ENCODE measurements at places on chromosomes 1 and 21.

DNA sequence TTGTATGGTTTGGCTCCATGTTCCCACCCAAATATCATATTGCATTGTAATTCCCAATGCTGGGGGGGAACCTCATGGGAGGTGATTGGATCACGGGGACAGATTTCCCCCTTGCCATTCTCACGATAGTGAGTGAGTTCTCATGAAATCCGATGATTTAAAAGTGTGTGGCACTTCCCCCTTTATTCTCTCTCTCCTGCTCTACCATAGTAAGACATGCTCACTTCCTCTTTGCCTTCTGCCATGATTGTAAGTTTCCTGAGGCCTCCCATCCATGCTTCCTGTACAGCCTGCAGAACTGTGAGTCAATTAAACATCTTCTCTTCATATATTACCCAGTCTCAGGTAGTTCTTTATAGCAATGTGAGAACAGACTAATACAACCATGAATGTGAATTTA lies 211.6 kb upstream of the NR5A2 start:
- DNase-seq, result no peak

DNA sequence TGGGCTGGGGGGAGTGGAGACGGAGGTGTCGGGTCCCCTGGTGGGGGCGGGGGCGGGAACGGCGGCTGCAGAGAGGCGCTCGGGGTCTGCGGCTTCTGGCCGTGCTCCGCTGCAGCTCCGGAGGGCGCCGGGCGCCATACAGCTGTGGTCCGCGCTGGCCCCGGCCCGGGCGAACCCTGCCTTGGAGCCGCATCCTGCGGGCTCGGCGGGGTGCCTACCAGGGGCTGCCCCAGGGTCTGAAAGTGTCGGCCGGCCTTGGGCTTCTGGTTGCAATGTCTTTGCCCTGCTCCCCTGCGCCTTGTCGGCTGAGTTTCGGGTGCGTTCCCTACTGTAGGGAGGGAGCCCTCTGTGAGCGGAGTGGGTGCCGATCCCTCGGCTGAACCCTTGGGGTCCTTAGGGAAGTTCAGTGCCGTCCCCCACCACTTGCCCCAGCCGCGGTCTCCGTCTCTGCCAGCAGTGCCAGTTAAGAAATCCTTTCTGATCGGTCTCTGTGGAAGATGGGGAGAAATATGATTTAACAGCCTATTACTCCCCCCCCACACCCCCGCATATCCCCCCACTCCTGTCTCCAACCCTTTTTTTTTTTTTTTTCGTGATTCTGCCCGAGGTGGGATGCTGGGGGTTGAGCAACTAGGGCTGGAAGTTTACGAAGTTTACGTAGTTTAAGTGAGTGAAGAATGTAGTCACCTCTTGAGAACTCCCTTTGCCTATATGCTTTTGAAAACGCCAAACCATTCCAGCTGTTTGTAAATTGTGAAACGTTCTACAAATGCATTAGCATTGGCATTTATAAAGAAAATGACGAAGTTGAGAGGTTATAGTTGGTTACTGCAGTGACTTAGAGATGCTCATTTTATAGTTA lies 588 bp downstream of the NEXN start:
- DNase-seq, result peak; percentile 41

- DNase-seq, result no peak
These were observed 88.1 kb upstream of the JAK1 start for GRCh38 chr1:65054481-65054880.

DNA sequence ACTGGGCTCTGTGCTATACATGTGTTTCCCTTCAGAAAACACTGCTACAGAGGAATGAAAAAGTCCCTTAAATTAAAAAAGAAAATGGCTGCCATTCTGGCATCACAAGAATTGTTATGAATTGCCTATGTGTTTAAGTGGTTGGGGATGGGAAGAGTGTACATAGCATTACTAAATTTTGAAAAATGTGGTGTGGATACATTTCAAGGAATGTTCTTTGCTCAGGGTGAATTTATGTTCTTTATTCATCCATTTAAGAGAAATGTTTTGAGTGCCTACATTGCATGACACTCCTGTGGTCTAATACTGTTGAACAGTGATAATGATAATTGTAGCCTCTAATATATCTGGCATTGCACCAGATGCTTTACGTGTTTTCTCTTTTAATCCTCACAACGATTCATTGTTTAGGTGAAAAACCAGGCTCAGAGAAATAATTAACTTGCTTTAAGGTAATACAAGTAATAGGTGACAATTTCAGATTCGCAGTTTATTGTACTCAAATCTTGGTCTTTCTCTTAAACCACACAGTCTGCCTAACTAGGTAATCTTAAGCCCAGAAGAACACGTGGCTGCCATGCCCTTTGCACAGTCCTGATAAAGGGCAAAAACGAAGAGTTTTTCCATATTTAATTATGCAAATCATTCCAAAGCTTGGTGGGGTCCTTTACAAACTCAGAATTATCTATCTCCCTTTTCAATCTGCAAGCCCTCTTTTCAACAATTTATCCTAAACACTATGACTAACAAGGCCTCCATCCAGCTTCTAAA lies 31.5 kb downstream of the DPT start:
- no peak for DNase-seq

GRCh38 chr1:152127673-152128072 lies 12.4 kb upstream of the TCHH start:
- DNase-seq, result no peak

DNA sequence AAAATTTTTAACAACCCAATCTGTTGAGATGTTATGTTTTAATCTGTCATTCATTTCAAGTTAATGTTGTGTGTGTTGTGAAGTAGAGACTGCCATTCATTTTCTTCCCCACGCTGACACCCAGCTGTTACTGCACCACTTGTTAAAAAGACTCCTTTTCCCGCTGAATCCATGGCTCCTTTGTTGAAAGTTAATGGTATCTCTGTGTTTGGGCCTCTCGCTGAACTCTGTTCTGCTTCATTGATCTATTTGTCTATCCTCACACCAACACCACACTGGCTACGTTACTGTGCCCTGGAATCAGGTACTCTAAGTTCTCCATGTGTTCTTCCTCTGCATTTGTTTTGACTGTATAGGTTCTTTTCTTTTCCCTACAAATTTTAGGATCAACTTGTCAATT lies 58.2 kb downstream of the PDE9A start:
- no peak for DNase-seq

GRCh38 chr1:34918977-34919561 lies 10.4 kb downstream of the DLGAP3 start:
- DNase-seq, result peak; percentile 85

- no peak for DNase-seq
These were observed 556 bp upstream of the RYR2 start for GRCh38 chr1:237041461-237041794.

DNA sequence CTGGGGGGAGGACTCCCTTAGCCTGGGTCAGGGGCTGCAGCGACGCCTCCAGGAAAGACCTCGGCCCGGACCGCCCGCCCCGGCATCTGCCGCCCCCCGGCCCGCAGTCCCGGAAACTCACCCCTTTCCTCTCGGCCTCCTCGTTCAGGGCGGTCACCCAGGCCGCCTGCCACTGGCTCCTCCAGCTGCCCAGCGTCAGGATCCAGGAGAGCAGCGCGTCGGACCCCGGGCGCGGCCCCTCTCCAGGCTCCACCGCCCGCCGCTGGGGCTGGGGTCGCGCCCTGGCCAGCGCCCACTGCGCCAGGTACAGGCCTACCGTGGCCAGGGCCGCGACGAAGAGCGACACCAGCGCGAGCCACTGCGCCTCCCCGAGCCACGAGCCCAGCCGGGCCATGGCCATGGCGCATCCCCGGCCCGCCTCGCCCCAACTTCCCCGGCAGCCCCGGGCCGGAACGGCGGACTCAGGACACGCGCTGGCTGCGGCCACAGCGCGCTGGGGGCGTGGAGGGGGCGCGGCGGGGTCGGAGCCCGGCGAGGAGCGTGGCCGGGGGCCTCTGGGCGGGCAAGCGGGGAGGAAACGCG lies 478 bp downstream of the C2CD2 start:
- DNase-seq, result no peak

- peak; percentile 52 for DNase-seq
These were observed 61.0 kb downstream of the WDR4 start for GRCh38 chr21:42818328-42818749.

DNA sequence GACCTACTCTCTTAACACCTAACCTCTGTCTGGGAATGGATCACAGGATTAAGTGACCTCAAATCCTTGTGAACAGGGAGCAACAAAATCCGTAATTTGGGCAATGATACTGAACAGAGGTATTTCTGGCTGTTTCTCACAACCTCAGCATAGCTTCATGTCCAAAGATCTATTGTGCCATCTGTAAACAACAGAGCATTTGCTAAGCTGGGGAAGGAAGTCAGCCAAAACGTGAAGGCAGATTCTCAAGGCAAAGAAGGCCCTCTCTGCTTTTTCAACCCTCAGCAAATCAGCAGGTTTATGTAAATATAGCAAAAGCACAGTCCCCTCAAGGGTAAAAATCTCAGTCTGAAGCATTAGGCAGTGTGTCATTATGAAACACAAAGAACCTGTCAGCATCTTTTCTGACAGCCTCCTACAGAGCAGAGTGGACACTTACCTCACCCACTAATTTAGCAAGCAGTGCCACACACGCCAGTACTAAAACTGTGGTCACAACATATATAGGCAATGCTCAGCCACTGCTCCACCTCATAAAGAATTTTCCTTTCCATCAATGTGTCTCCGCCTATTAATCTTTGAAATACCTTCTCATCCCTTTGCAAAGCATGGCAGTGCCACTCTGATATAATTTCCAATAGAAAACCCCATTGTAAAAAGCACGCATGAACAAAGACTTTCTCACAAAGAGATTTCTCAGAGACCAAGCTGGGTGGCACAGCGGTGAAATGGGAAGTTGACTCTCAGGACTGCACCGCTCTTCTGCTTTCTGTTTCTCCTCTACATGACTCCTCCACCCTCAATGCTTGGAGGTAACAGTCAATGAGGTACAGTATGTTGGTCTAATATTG lies 188.0 kb downstream of the RERE start:
- peak; percentile 59 for DNase-seq

DNA sequence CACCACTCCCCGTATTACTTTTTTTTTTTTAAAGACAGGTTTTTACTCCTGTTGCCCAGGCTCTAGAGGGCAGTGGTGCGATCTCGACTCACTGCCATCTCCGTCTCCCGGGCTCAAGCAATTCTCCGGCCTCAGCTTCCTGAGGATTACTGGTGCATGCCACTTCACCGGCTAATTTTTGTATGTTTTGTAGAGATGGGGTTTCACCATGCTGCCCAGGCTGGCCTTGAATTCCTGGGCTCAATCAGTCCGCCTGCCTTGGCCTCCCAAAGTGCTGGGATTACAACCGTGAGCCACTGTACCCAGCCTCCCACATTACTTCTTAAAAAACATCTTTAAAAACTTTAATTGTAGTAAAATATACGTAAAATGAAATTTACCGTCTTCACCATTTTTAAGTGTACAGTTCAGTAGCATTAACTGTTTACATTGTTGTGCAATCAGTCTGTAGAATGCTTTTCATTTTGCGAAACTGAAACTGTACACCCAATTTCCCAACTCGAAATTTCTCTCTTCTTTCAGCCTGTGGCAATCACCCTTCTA lies 77.0 kb downstream of the ZMYM4 start:
- no peak for DNase-seq

GRCh38 chr1:183159960-183160359 lies 26.1 kb upstream of the LAMC2 start:
- DNase-seq, result no peak

- peak; percentile 77 for DNase-seq
These were observed 1.7 kb downstream of the NES start for GRCh38 chr1:156675210-156676113.

- peak; percentile 64 for DNase-seq
These were observed 39.8 kb upstream of the RAB4A start for GRCh38 chr1:229230893-229231753.

- DNase-seq, result no peak
These were observed 43.5 kb upstream of the SARS1 start for GRCh38 chr1:109170035-109170764.

GRCh38 chr1:832136-832535 lies 91.6 kb upstream of the SAMD11 start:
- DNase-seq, result no peak

DNA sequence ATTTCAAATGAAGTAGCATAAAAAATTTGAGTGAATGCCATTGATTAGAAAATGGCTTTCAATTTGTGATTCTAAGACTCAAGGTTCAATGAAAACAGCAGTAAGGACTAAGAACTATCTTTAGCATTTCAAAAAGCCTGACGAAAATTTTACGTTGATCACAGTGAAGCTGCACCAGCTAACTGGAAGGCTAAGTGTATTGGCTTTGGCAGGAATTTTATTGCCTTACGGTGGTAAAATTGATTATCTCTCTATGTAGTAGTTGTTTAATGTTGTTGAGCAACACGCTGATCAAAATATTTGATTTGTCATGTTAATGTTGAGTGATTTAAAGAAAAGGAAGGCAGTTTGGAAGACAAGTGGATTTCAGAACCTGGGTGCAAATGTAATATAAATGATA lies 49.6 kb downstream of the ATG4C start:
- DNase-seq, result no peak

- no peak for DNase-seq
These were observed 89.7 kb downstream of the GTF2B start for GRCh38 chr1:88801575-88802208.

GRCh38 chr1:98179151-98179773 lies 258.4 kb upstream of the DPYD start:
- DNase-seq, result peak; percentile 24

DNA sequence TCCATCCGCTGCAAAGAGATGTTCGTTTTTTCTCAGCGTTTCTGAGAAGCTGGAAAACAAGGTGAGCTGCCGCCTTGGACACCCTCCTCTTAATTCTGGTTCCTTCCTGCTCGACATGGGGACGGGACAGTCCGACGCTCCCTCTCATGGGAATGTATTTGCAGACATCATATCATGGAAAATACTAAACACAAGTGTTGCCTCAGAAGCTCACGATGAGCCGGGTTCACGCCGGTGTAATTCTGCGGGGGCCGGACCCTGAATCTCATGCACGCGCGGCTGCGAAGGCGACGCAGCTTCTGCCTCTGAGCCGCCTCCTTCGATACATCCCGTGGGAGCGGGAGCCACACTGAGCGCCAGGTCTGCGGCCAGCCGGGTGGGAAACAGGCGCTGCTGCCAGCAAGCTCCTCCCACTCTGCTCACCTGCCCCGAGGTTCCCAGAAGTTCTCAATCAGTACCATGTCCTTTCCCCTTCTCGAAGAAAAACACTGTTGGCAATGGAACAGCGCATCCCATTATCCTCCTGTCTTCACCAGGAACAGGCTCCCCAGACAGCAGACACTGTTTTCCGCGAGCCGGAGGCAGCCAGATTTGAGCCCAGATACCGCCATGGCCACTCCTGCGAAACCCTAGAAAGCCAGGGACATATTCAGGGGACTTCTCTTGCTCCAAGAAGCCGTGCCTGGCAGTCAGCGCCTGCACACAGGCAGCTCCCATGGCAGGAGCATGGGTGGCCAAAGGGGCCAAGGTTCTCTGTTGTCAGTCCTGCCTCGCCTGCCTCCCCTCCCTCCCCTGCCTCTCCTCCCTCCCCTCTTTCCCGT lies 98.0 kb downstream of the WDR4 start:
- DNase-seq, result peak; percentile 39

GRCh38 chr1:101165532-101165931 lies 71.3 kb upstream of the S1PR1 start:
- no peak for DNase-seq

DNA sequence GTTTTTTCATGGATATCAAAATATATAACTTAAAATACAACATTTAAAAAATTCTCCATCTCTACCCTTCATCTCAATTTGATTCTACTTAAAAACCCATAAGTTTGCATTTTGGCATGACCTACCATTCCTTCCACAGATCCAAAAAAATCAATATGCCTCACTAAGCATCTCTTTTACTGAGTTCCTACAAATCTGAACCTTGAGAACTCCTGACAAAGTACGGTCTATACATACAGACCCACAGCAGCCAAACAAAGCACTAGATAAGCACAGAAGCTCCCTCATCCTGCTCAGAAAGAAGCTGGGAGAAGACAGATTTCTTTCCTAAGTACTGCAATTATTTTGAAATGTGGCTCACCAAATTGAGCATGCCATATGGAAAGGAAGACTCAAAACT lies 167.5 kb downstream of the KCNT2 start:
- no peak for DNase-seq
